Kidney capillary endothelial cell (primary cell): ENCODE measurements at places on chromosomes 2 and 18.
A peak's percentile ranks its signal among the peaks of the same experiment; 100 is the strongest.

DNA sequence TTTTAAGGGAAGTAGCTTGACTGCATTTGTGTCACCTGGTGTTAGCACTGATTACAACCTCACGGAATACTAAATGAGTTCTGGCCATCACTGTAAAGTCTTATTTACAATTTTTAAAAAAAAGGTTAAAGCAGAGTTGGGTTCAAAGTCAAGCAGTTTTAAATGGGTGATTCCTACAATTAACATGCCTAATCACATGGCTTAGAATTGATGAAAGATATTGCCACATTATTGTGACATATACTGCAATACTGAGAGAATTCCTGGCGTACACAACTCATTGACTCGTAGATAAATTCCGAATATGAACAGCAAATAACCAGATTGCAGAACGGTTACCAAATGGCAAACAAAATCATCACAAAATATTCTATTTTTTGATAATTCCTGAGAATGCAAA lies 34.2 kb downstream of the ROCK2 start:
- no peak for DNase-seq

DNA sequence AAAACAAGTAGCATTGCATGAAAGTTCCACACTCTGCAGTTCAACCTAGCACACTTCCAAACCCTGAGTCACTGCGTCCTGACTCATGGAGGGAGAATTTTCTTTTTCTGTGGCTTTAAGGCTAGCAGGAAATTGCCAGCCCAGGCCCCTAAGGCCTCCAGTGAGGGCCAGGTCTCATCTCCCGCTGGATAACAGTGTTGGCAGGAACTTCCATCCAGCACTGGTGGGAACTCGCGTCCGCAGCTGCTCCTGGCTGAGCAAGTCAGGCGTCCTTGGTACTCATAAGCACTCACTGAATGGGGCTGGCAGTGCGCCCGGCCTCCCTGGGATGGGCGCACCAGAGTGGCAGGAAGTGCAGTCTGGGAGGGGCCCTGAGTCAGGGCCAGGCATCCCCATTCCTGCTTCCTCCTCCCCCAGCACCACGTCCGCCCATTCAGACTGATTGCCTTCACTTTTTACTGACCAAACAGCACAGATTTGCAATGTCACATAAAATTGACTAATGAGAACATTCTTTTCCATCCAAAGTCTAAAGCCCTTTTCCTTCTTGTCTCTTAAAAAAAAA lies 14.3 kb downstream of the MALL start:
- peak; percentile 99 for DNase-seq

- no peak for DNase-seq
Observed at GRCh38 chr2:97354576-97354975, 235.1 kb downstream of the ANKRD36B start.

GRCh38 chr2:107306881-107307280 lies 420.9 kb upstream of the ST6GAL2 start:
- DNase-seq: no peak

DNA sequence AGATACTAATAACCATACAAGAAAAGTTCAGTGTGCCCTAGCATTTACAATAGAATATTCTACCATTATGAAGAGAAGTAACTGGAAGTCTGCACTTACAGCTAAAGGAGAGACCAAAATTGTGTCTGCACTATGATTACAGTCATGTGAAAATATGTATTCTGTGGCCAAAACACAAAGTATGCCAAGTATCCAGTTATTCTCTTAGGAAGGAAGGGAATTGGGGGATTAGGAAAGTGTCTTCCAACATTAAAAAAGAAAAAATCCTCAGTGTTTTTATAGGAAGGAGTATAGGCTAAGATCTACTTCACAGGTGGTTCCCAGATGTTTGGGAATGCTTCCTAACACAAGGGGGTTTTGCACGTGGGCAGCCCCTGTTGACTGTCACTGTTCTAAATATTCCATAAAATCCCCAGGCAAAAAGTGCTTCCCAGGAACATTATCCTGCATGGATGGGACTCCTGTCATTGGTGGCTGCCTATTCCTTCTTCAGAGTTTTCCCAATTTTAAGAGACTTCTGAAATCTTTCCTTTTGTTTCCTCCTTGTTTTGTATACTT lies 180.2 kb upstream of the KLHL29 start:
- DNase-seq: no peak

DNA sequence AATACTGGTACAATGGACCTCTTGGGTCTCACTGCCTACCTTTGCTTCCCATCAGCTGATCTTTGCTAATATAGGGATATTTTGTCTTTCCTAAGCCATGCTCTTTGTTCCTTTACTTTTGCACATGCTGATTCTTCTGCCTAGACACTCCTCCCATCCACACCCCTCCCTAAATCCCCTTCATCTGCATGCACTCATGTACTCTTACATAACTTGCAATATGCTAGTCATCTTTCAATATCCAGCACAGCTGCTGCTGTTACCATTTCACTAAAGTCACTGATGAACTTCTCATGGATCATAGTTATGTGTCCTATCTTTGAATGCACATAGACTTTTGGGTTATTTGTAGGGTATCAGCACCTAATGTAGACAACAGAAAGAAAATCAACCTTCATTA lies 18.5 kb upstream of the DTNA start:
- DNase-seq: no peak

- DNase-seq: no peak
Observed at GRCh38 chr18:32480581-32480980, 9.9 kb upstream of the GAREM1 start.
